ENCODE measurements at places on chromosomes 16 and 17.
A peak's percentile ranks its signal among the peaks of the same experiment; 100 is the strongest.

GRCh38 chr17:1374431-1375177, 25.4 kb downstream of the YWHAE start:
- DNase-seq = no peak

GRCh38 chr17:66191593-66192377, at the start of gene CEP112:
Gene CEP112 (minus strand): TSS chr17:66192133.
- peak; percentile 90 for DNase-seq

DNA sequence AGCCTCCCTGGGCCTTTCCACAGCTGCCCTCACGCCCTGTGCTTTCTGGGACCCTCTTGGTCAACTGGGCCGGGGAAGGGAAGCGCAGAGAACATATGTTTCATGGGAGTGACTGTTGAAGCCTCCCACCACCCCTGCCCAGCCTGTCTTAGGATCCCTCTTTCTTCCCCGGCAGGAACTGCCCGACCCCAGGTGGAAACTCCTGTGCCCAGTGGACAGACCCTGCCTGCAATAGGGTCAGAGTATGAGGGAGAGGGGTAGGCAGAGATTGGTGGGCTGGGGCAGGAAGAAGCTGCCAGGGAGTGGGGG, 10.5 kb downstream of the HEXIM2 start:
- DNase-seq = no peak

DNA sequence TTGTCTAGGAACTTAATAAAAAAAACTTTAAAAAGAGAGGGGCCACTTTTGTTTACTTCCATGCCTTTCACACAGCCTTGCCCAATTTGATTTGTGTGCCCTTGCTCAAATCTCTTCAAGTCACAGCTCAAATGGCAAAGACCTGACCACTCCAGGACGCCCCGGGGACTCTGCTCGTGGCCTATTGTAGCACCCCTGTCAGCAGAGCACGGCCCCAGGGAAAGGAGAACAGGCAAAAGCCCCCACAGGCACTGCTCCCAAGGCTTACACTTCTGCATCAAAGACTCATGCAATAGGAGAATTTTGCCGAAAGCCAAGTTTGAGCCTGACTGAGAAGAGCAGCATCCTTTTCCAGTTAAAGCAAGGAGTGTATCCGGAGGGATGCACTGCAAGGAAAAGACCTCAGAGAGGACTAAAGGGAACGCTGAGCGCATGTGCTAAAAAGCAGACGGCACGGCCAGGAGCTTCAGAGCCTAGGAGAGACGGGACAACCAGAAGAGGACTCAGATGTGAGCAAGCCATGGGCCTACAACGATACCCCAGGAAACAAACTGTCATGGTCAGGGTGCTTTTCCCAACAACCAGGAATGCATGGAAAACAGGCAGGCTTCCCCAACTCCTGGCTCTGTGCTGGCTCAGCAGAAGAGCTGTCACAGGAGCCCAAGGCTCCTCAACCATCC, 8.2 kb downstream of the CREBBP start:
- DNase-seq = no peak

DNA sequence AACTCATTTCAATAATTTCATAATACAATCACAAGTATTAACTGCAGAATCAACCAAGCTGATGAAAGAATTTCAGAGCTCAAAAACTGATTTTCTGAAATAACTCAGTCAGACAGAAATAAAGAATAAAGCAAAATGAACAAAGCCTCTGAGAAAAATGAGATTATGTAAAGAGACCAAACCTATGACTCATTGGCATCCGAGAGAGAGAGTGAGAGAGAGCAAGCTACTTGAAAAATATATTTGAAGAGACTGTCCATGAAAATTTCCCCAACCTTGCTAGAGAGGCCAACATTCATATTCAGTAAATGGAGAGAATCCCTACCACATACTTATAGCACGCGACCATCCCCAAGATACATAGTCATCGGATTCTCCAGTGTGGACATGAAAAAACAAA, 1376.4 kb downstream of the CDH11 start:
- no peak for DNase-seq

DNA sequence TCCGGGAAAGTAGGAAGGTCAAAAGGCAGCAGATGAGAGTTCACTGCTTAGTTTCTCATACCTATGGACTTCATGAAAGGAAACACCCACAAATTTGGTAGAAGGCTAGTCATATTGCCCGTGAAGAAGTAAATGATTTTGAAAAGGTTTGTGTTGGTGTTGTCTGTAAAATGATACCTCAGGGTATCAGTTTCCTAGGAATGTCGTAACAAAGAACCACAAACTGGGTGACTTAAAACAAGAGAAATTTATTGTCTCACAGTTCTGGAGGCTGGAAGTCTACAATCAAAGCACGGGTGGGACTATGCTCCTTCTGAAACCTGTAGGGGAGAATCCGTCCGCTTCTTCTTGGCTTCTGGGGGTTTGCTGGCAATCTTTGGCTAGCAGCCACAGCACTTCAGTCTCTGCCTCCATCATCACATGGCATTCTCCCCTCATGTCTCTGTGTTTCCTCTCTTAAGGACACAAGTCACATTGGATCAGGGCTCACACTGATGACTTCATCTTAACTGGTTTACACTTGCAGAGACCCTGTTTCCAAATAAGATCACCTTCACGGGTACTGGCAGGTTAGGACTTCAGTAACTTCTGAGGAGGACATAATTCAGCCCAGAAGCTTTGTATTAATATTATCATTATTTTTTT, 2.0 kb upstream of the NAE1 start:
- no peak for DNase-seq

DNA sequence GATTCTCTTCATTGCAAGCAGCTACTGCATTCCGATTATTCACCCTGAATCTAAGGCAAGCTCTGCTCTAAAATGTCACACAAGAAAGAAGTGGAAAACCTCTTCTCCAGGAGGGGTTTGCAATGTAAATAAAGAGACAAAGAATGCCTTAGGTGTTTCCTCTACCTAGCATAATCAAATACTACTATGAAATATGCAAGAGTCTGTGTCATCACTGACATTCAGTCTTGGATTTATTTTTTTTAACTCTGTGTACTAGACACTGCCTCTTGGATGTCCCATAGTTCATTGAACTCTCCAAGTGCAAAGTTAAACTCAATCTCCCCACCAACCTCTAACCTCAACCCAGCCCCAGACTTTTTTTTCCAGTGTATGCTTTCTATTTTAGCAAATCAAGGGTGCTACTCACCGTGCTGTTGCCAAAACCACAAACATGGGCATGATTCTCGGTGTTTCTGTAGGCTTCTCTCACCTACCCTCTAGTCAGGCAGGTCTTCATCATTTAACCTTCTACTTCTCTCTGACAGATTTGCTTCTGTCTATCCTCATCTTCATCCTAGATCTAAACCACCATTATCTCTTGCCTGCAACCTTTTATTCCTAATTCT, 329.1 kb downstream of the CDH13 start:
- no peak for DNase-seq

GRCh38 chr17:4483012-4483840, 15.5 kb upstream of the SPNS2 start:
- no peak for DNase-seq

GRCh38 chr16:29779474-29779873, 1.4 kb downstream of the ZG16 start:
- no peak for DNase-seq

DNA sequence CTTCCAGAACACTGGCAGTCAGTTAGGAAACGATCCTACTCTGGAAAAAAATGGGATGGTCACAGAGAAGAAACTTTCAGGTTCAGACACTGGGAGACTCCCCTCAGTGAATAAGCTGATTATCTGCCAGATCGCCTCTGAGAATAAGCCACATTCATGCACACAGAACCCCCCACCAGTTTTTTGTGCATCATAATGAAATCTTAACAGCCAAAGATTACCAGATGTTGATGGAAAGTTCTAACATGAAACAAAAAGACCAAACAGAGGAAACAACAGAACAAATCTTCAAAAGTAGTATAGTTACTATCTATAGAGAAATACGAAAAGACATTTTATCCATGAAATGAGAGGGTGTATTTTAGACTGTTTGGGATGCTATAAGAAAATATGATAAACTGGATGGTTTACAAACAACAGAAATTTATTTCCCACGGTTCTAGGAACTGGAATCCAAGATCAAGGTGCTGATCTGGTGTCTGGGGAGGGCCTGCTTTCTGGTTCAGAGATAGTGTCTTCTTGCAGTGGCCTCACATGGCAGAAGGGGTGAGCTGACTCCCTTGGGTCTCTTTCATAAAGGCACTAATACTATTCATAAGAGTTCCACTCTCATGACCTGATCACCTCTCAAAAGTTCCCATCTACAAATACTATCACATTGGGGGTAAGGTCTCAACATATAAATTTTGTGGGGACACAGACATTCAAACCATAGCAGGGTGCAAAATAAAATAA, 8.0 kb upstream of the AMZ2 start:
- DNase-seq = no peak

DNA sequence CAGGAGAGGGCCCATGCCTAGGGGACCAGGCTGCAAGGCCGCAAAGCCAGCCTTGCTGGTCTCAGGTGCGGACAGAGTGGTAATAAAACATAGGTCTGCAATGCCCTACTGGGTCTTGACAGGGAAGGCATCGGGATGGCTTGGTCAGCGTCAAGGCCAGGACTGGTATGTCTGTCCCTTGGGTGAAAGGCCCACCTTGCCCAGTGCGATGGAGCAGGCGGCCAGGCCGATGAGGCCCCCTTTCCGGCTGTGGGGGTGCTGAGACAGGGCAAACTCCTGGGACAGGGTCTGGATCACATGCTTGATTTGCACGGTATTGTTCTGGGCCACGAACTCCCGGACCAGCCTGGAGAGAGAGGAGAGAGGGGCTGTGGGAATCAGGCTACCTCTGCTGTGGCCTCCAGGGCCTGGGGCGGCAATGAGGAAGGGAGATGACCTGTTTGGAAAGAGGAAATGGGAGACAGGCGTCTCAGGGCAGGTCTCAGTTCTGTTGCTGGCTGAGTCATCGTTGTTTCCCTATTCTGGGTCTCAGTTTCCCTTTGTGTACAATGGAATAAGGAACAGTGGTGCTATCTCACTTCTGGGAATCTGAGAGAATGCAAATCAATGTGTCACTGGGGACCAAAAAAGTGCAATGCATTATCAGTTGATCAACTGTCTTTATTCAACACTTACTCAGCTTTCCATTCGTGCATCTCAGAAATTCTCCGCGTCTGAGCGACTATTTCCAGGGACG, 14.8 kb downstream of the VAC14 start:
- DNase-seq = no peak

- DNase-seq = no peak
Observed at GRCh38 chr17:76147211-76148014, 6.4 kb upstream of the FOXJ1 start.

- no peak for DNase-seq
Observed at GRCh38 chr17:68628576-68628957, 27.4 kb upstream of the FAM20A start.

DNA sequence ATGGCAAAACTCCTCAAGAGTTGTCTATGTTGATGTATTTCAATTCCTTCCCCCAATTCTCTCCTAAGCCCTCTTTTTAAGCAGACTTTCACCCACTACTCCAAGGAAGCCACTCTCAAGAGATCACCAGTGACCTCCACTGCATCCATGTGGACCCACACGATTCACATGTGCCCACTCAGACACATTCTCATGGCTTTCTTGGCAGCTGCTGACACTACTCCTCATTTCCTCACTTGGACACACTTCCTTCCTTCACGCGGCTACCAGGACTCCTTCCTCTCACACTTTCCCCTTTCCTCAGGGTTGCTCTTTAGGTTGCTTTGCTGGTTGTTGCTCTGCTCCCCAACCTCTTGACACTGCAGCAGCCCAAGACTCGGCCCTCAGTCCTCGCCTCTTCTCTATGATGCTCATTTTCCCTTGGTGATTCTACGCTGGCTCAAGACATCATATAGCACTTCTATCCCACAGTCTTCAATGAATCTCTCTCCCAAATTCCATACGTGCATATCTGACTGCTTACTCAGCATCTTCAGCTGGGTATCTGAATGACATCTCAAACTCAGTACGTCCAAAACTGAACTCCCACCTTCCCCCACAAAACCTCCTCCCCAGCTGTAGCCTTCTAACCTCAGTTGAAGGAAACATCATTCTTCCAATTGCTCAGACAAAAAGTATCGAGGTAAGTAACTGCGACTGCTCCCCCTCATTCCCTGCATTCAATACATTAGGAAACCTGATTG, 28.2 kb downstream of the HELZ start:
- DNase-seq = no peak

GRCh38 chr16:11257131-11257938, 1.3 kb upstream of the SOCS1 start:
- peak; percentile 68 for DNase-seq

GRCh38 chr16:4684058-4684715, 9.2 kb upstream of the NUDT16L1 start:
- no peak for DNase-seq

GRCh38 chr16:78474762-78475161, 375.3 kb downstream of the WWOX start:
- no peak for DNase-seq

GRCh38 chr16:86150641-86151238, 251.8 kb downstream of the IRF8 start:
- no peak for DNase-seq

GRCh38 chr17:30093463-30094147, 23.0 kb upstream of the NSRP1 start:
- peak; percentile 16 for DNase-seq

DNA sequence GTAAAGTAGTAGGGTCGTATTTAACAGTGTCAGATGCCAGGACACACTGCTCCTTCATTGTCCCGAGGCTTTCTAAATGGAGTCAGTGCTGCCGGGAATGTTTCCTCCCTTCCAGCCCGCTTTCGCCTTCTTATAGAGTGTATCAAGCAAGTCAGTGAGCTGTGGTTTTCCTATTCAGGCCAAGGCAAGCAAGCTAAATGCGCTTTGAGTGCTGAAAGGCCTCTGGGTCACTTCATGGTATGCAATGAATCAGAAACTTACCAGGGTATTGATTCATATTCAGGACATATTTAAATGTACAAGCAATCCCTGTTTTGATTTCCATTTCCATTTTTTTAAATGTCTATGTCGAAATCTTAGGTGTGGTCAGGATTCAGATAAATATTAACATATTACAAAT, 327.9 kb upstream of the SOX9 start:
- no peak for DNase-seq

GRCh38 chr16:1543085-1543896, 9.8 kb downstream of the TMEM204 start:
- peak; percentile 61 for DNase-seq

DNA sequence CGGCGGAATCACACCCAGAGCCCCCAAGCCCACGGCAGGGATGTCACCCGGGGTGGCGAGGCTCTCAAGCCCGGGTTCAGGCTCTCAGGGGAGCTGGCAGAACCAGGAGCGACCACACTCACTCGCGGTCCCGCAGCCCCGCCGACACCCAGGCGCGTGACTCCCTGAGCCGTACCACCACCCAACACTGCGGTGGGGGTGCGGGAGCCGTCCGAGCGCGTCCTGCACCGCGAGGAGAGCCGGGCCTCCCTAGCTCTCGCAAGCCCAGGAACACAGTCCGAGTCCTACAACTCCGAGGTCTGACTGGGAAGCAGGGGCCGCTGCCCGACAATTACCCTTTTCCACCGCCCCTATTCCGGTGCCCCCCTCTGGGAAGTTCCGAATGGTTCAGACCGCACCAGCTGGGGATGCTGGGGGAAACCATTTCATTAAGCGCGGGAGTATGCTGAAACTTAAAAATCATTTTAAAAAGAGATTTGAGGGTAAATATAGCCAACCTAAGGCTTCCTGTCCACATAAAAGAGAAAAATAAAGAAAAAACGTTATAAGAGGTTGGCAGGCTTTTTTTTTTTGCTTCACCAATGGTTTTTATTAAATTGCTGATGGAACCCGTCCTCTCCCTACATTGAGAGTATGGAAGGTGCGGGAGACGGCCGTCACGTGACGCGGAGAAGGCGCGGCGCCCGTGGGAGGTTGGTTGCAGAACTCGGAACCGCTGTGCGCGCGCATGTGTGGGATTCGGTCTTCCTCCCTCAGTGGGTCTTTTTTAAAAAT, at the start of gene FLCN:
FLCN (minus strand) TSS at position 143 of the 774 bp plus-strand sequence. CDS start 9,031 bp downstream, outside the sequence.
- DNase-seq = peak; percentile 88

- DNase-seq = no peak
Observed at GRCh38 chr17:8758137-8758596, at the start of gene SPDYE4. Gene SPDYE4 (minus strand): TSS chr17:8758546. CDS start chr17:8758382, 164 bp downstream.
